ENCODE measurements at places on chromosomes 1 and 21.

DNA sequence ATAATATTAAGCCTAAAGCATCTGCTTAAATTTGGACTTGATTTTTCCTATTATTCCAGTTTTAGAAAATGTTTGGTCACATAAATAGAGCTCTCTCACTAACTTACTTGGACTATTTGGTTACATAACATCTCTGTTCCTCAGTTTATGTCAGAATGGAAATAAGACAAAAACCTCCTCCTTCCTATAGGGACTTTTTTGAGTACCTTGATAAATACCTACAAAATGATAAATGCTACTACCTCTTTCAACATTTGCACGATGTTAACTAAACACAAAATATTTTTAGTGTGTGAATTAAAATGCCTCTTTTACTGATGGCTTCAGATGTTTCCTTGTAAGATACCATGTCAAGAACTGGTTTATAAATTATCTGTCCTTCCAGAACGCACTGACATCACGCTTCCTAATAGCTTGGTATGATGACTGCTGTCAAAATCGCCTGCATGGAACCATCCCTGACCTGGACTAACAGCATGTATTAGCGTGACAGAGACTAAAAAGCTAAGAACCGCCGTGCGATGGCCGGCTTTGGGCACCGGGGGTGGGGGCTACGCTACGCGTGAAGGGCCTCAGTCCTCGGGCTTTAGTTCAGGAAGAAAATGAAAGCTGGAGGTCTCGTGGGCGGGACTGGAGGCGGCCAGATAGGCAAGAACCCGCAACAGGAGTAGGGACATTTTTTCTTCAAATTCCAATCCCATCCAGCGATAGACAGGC, 133.2 kb upstream of the BARHL2 start:
- DNase-seq = no peak

DNA sequence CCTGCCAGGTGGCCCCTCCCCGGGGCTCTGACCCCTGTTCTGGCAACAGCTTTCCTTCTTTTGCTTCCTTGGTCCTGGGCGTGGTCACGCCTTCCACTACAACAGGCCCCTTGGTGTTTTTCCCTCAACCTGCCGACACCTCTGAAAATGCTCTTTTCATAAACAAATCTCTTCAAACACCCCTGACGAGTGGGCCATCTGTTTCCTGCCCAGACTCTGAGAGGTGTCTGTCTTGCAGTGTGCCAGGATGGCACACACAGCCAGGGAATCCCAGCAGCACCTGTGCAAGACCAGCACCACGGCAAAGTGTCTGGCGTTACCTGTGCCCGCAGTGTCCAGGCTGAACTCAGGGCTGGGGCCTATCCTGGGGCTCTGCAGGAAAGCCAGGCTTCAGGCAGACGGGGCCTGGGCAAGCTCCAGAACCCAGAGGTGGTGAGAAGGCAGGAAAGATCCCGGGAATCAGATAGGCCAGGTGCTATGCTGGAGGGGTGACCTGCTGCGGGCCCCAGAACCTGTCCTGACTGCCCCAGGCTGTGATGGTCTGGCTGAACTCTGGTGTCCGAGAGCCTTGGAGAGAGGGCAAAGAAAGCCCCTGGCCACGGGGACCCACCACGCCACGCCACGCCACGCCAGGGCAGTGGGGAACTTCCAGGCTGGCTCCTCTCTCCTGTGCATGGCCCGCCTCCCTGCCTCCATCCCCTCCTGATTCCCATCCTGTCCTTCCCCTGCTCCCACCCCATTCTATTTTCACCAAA, 88.9 kb downstream of the SIK1 start:
- no peak for DNase-seq

DNA sequence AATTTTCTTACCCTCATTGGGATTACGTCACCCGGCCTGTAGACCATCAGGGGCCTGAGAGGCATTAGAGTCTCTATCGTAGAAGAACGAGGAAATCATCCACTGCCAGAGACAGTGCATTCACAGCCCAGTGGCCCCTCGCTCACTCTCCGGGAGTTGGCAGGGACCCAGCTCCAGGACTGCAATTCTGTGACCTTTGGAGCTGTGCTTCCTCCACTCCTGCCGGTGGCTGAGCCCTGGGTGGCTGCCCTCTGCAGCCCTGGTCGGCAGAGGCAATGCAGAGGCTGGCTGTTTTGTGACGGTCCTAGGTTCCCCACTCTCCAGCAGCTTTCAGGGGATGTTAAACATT, 12.7 kb downstream of the SLC37A1 start:
- DNase-seq = no peak

DNA sequence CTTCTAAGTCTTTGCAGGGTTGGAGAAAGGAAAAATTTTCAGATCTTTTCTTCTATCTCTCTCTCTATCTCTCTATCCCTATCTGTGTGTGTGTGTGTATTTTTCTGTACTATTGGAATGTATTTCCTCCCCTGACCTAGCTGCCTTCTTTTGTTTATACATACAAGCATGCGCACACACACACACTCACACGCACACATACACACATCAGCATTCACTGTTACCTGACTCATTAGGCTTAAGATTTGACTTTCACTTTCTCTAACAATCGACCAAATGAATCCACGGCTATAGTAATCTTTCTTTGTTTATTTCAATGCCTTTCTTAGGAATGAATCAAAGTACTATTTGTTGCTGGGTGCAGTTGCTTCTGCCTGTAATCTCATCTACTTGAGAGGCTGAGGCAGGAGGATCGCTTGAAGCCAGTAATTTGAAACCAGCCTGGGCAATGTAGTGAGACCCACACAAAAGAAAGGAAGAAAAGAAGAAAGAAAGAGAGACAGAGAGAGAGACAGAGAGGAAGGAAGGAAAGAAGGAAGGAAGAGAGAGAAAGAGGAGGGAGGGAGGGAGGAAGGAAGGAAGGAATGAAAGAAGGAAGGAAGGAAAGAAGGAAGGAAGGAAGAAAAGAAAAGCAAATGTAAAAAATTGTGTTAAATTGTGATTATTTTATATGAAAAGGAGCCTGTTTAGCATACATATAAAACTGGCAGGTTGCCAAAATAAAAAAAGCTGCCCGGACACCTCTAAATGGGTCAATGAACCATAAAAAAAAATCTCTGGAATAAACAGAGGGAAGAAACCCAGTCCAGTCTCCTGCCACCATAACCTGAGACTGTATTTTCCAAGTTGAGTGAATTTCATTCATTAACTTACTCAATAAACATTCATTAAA, 206.8 kb downstream of the ZNF326 start:
- no peak for DNase-seq

GRCh38 chr1:230122366-230123279, 55.6 kb downstream of the GALNT2 start:
- no peak for DNase-seq

GRCh38 chr1:230429067-230429735, 3.1 kb upstream of the PGBD5 start:
- no peak for DNase-seq

- DNase-seq = no peak
These were observed 25.9 kb downstream of the C2CD2 start for GRCh38 chr21:41927727-41928409.

GRCh38 chr1:81820765-81821164, 20.0 kb downstream of the ADGRL2 start:
- no peak for DNase-seq

DNA sequence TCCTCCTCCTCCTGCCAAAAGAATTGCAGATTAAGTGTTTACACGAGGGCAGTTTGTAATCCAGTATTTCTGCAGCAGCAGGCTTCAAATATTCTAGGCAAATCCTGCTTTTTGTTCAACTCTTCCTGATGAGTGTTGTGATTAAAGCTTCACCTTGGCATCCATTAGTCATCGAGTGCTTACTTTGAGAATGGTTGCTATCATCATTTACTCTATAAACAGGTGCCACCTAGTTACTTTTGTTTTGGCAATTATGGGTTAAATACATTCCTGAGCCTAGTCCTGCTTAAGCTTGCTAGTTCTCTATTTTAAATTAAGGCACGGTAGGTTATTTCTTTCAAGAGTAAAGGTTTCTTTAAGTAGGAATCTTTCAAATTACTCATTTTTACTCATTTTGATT, 20.3 kb downstream of the PDC start:
- no peak for DNase-seq

DNA sequence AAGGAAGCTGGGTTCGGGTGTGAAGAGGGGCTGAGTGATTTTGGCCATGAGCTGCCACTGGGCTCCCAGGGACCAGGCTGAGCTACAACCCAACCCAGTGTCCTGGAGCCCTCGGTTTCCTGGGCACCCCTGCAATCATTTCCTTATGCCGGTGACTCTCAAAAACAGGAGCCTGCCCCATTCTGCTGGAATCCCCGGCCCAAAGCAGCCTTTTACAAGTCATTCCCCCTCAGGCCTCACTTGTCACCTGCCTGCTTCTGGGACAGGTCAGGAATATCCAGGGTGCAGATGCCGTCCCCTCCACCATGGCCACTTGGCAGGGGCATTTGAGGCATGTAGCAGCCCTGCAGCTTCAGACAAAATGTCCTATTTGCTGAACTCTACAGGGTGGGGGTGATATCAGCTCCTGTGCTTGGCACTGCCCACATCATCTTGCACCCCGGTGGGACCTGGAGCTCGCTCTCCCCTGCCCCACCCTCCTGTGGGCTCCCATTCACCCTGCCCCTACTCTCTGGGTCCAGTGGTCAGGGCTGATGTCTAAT, 30.0 kb downstream of the CDK18 start:
- DNase-seq = no peak

DNA sequence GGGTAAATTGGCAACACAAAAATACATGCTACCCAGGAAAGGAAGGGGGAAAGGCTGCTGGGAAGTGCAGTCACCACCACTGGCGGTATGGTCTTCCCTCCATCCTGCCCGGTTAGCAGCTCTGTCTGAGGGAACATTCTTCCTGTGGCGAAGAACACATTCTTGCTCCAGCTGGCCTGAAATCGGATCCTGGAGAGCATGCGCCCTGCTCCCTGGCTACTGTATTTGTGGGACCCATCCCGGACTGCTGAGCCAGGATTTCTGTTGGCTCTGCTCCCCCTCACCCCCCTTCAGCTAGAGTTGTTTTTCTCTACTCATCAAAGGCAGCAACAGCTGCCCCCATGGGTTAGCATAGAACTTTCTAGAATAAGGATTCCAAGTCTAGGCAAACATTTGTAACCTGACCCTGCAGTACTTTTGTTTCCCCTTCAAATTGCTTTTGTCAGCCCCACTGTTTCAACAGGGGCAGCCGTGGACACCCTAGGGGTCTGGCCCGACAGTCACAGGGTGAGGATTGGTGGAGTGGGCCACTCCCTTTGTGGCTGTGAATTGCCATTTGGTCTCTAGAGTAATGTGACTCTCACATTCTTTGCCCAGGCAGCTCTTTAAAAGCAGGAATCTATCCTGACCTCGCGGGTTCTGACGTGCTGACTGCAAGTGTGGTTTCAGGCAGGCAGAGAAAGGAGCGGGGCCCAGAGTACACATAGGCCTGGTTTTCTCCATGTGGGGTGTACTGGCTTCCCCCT, 157.7 kb downstream of the TOMM20 start:
- peak; percentile 98 for DNase-seq

DNA sequence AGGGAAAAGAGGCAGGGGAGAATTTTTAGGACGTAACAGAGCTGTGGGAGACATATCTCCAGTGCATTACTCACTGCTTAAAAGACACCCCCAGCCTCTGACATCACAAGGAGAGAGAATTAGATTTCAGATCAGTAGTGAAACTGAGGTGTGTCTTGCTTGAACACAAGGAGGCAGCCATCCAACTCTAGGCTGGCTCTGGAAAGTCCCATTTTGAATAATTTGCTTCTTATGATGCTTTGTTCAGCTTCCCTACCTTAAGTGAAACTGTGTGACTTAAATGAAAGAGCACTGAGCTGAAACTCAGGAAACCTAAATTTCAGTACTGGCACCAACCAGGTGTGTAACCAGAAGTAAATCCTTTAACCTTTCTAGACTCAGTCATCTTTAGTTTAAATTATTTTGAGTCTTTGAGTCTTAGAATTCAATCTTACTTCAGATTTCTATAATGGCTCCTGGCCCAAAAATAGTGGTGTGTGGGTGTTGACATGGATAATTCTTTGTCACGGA, 251.6 kb upstream of the SGIP1 start:
- DNase-seq = no peak

- DNase-seq = no peak
These were observed 99.3 kb downstream of the GLUL start for GRCh38 chr1:182292193-182292741.

GRCh38 chr1:167499664-167500101, 18.6 kb downstream of the CD247 start:
- no peak for DNase-seq

GRCh38 chr21:43193651-43194302, 25.0 kb downstream of the CRYAA start:
- peak; percentile 39 for DNase-seq

GRCh38 chr1:3235496-3235895, 166.5 kb downstream of the PRDM16 start:
- DNase-seq = no peak

GRCh38 chr1:168288311-168289052, 7.8 kb downstream of the TBX19 start:
- no peak for DNase-seq
